ENCODE measurements at places on chromosomes 2 and 18.

- DNase-seq = no peak
Observed at GRCh38 chr18:57798713-57799373, 4.3 kb downstream of the ATP8B1 start.

DNA sequence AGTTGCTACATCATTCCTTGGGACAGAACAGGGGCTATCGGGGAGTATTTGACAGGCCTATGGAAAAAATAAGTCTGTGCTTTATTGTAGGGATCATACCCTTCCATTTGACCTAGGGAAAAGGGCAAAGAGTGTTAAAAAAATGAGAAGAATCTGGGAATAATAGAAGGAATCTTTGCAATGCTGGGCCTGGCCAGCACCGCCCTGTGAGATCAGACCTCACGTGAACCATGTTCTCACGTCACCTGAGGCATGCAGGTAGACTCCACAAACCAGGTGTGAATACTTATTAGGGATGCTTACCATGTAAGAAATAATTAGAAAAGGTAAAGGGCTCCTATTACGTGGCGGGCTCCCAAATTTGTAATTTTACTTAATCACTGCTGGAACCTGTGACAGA lies 177.5 kb upstream of the GATA6 start:
- no peak for DNase-seq

DNA sequence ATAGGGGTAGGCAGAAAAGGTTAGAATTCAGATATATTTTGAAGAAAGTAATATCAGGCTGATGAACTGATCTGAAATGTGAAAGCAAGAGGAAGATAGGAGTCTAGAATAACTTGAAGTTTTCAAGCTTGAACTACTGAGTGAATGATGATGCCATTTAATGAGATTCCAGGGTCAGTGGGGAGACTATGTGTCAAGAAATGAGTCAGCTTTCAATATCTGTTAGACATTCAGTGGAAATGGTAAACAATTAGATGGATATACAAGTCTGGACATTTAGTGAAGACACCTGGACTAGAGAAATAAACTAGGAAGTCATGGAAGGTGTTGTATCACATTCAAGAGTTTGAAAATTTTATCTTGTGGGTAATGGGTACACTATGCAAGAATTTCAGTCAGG lies 326.9 kb downstream of the FSIP2 start:
- DNase-seq = no peak

- DNase-seq = no peak
Observed at GRCh38 chr2:1863386-1863785, 119.1 kb upstream of the PXDN start.

GRCh38 chr2:241810307-241811200 lies 1.6 kb downstream of the NEU4 start:
- DNase-seq = no peak

DNA sequence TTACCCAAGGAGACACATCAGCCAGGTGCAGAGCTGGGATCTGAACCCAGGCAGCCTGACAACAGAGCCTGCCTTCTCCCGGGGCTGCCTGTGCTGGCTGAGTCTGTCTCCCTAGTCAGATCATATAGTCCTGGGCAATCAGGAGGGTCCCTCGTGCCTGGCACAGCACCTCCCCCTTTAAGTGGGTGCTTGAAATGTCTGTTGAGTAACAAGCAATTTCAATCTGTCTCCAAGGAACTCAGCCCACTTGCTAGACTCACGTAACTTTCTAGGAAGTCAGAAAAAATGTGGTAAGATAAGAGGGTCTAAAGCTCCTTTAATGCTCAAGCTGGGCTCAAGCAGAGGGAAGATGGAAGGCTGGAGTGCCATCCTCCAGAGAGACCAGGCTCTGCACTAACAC lies 51.9 kb downstream of the REEP1 start:
- no peak for DNase-seq

GRCh38 chr2:62506421-62506750 lies 391 bp upstream of the TMEM17 start:
- DNase-seq = no peak

DNA sequence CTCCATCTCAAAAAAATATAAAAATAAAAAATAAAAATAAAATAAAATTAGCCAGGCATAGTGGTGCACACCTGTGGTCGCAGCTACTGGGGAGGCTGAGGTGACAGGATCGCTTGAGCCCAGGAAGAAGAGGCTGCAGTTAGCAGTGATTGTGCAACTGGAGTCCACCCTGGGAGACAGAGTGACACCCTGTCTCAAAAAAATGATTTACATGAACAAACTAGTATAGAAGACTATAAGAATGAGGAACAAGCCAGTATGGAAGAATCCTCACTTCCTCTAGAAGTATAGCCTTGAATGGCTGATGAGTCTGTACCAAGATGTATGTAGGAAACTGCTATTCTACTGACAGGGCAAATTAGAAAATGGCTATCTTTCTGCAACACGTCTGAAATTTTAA lies 10.9 kb downstream of the YES1 start:
- DNase-seq = no peak

DNA sequence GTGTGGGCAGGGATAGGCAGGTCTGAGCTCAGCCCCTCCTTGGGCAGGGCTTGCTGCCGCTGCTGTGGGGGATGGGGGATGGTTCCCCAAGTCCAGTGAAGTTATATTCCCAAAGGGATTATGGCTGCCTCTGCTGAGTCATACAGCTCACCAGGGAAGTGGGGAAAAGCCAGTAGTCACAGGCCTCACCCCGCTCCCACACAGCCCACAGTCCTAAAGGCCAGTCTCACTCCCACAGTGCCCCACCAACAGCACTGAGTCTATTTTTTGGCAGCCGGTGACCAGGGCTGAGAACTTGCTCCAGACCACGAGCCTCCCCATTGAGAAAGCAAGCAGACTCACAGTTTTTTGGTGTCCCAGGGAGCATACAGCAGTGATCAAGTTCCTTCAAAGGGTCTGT lies 173.3 kb downstream of the OSR1 start:
- DNase-seq = no peak
